Right hindlimb (tissue), 1 donor: ENCODE measurements at places on chromosomes 5 and 9.

DNA sequence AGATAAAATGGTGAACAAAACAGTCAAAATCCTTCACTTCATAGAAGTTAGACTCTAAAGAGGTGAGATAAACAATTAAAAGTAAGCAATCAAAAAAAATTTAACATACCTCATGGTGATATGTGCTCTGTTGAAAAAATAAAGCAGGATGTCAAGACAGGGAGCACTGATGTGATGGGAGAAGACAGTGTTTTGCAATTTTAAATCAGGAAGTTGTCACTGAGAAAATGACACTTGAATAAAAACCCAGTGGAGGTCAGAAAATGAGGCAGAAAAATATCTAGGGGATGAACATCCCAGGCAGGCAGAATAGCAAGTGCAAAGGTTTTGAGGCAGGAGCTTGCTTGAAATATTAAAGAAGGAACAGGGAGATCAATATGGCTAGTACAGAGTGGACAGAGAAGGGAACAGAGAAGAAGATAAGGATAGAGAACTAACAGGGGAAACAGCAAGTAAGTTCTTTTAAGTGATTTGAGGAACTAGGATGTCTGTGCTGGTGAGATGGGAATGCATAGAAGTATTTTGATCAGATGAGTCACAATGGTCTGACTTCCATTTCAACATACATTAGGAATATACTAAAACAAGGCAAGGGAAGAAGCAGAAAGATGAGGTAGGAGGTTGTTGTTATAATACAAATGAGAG is 130.4 kb downstream of the CHSY3 start:
- no peak for DNase-seq

DNA sequence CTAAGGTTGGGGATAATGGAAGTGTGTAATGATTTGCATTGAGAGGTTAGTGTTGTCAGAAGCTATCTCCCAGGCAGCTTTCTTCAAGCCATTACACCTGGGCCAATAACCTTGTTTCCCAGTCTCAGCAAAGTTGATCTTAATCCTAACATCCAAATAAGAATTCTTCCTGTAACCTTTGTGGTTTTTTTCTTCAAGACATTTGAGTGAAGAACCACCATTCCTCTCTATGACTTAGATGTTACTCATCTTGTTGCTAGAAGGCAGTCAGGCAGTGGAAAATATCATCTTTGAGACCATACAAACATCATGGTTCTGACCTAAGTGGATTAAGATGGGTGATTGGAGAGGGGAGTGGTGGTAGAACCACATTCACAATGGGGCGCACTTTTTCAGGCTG is 103.5 kb downstream of the NDUFAF2 start:
- no peak for DNase-seq

DNA sequence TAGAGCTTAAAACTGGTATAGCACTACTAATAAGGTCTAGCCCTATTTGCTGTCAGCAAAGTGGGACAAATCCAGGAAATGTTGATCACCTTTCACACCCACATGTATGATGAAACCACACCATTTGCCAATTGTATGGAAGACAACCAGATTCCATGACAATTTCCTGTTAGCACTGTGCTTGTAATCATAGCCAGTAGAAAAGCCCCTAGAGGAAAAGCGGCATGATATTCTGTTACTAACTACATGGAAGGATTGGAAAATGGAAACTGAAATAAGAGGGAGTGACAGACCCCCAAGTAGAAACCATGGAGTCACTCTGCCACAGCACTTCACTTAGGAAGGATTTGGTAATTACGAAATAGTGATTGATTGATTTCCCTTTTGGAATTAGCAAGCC is 923 bp downstream of the SPATA6L start:
- no peak for DNase-seq

GRCh38 chr5:82313016-82313415 is 34.9 kb upstream of the RPS23 start:
- DNase-seq = no peak

- DNase-seq = no peak
These were observed 72.3 kb downstream of the RAPGEF1 start for GRCh38 chr9:131667576-131667975.

DNA sequence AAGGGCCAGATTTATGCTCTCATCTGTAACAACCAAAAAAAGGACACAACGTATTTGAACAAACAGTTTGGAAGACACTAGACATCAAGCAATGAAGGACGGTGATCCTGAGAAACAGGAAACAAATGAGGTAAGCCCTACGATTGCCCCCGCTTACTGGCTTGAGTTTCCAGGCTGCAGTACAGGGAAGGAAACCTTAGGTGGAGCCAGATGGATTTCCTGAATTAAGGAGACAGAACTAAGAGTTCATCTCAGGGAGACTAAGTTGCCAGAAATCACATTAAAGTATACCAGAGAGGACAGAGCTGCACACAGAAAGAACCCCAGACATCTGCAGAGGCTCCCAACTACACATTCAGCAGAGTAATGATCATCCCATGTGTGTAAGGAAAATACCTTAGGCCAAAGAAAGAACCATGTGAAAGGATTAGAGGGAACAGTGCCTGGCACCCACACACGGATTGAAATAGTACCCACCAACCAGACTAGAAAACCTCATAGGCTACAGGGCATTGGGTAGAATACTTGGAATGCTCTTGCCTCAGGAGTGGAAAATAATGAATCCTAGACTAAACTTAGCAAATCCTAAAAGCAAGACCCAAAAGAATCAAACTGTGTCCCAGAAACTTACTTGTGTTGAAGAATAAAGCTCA is 99.3 kb upstream of the NIPBL start:
- peak; percentile 61 for DNase-seq
